ENCODE measurements at places on chromosomes 12 and 14. TPM values are rescaled to one million over a fixed set of nuclear protein-coding genes. Genes with fewer than 3 reads are reported as not detected.

DNA sequence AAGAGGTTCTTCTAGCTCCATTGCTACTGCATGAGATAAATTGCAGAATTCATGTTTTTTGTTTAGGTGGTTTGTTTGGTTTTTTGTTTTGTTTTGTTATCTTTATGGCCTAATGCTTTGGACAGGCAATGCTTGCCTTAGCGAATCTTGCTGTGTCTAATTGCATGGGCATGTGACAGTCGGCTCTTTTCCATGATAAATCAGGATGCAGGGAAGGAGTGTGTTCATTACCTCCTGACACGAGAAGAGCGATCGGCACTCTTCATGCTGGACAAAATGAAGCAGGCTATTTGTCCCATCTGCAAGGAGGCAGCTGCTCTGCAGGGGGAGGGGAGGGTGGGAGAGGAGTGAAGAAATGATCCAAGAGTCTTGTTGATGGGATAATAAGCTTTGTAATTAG lies 6.5 kb downstream of the CCDC60 start:
- ATAC-seq: no peak

CLEC4D gene
- total RNA-seq: not detected

ANG gene
- 11.1 TPM for total RNA-seq

DNA sequence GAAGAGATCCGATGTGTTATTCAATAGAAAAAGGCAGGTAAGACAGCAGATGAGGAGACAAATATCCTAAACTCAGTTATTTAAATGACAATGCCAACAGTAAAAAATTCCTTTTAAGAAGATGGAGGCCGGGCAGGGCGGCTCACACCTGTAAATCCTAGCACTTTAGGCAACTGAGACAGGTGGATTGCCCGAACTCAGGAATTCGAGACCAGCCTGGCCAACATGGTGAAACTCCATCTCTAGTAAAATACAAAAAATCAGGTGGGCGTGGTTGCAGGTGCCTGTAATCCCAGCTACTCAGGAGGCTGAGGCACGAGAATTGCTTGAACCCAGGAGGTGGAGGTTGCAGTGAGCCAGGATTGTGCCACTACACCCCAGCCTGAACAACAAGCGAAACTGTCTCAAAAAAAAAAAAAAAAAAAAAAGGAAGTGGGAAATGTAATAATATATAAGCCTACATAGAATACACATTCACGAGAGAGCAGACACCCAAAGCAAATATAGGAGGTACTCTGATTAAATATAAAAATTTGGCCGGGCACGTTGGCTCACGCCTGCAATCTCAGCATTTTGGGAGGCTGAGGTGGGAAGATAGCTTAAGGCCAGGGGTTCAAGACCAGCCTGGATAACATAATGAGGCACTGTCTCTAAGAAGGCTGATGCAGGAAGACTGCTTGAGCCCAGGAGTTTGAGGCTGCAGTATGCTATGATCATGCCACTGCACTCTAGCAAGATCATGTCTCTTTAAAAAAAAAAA lies 19.0 kb downstream of the CORO1C start:
- ATAC-seq: no peak

GRCh38 chr12:112207397-112207924 lies 82.1 kb downstream of the TRAFD1 start:
- no peak for ATAC-seq

DNA sequence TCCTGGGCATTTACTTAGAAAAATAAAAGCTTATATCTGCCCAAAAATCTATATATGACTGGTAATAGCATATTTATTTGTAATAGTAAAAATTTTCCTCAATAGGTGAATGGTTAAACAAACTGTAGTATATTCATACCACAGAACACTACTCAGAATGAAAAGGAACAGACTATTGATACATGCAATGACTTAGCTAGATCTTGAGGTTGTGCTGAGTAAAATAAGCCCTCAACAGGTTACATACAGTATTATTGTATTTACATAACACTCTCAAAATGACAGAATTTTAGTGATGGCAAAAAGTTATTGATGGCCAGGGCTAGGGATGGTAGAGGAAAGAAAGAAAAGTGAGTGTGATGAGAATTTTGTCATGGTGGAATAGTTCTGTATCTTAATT lies 178.4 kb downstream of the BMP4 start:
- no peak for ATAC-seq

DNA sequence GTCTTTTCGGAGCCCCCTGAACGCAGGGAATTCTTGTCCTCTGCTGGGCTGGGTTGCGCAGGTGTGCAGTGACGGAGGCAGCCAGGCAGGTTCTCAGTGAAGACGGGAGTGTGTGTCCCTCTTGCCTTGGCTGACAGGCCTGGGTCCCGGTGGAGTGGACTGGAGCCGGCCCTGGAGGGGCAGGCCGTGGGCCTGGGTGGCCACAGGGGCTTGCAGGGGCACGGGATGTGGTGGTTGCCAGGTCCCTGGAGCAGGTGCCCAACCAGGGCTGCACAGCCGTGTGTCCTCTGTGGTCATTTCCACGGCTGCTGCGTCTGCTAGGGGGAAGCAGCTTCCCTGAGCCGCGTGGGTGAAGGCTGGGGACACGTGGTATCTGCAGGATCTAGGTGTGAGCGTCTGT lies 79.8 kb downstream of the ADGRD1 start:
- no peak for ATAC-seq

YAF2 gene
- total RNA-seq: 32.9 TPM

GRCh38 chr12:106246891-106247673 lies 738 bp downstream of the CKAP4 start:
- peak; percentile 62 for ATAC-seq

COX14 gene
- 55.5 TPM for total RNA-seq

- no peak for ATAC-seq
These were observed 349.0 kb downstream of the GLT1D1 start for GRCh38 chr12:129202109-129202814.

RPGRIP1 gene
- not detected for total RNA-seq

MSRB3 gene
- not detected for total RNA-seq

- no peak for ATAC-seq
These were observed 90.1 kb downstream of the SLC6A15 start for GRCh38 chr12:84822525-84822924.

CCDC184 gene
- total RNA-seq: 0.69 TPM

Measured in activated T-helper 17 cell treated with anti-CD3 and anti-CD28 coated beads, Interleukin-2, amount 50 U/mL, for 72 hours (primary cell).